Esophagus squamous epithelium (tissue), 5 donors: ENCODE measurements at places on chromosomes 2 and 18.

DNA sequence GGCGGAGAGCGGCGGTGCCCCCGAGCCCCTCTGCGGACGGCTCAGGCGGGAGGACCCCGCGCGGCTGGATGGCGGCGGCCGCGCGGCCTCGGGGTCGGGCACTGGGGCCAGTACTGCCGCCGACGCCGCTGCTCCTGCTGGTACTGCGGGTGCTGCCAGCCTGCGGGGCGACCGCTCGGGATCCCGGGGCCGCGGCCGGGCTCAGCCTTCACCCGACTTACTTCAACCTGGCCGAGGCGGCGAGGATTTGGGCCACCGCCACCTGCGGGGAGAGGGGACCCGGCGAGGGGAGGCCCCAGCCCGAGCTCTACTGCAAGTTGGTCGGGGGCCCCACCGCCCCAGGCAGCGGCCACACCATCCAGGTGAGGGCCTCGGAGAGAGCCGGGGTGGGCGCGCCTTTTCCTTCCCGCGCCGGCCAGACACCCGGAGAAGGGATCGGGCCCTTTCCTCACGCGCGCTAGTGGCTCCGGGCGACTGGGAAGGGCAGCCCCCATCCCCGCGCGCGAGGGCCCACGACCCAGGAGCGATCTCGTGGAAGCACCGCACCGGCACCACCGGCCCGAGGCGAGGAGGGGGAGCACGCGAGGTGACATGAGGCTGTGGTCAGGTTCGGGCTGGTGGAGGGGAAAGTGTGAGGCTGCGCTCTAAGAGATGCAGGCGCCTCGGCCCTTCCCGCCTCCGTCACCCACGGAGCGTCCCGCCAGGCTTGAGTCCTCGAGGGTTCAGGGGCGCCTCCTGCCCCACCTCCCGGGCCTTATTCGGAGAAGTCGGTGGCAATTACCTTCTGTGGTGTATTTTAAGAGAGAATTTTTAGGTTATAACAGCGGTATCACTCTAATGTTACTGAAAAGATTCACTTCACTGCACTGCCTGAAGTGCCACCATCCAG lies 607 bp downstream of the LAMA3 start:
- H3K27ac ChIP-seq = peak overlapping the region; percentile 86
- no peak for DNase-seq
- H3K27me3 ChIP-seq = peaks cover 28% of the 10 kb centered on the region
- H3K4me1 ChIP-seq = peaks cover 41% of the 10 kb centered on the region
- H3K36me3 ChIP-seq = no peaks in the 10 kb centered on the region

GRCh38 chr2:238240757-238241711 lies 1.2 kb upstream of the HES6 start:
- no peak overlapping the region for H3K27ac ChIP-seq
- no peak for DNase-seq
- peaks cover 42% of the 10 kb centered on the region for H3K4me1 ChIP-seq
- H3K4me3 ChIP-seq = peak overlapping the region; percentile 79

DNA sequence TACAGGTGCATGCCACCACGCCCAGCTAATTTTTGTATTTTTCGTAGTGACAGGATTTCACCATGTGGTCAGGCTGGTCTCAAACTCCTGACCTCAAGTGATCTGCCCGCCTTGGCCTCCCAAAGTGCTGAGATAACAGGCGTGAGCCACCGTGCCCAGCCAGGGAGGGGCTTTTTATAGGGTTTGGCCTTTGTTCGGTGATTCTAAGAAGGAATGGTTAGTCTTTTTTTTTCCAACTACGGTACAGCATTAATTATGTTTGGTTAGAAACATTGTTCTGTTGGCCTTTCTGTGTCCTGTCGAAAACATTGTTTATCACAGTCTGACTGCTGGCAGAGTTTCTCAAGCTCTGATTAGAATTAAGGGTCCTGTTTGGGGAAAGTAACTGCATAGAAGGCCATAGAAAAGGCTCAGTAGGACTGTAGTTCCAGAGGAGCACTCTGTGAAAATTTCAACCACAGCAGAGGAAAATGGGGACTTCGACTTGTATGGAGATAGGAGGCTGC lies 19.3 kb upstream of the SMCHD1 start:
- peak overlapping the region; percentile 46 for H3K4me3 ChIP-seq
- H3K27me3 ChIP-seq = no peaks in the 10 kb centered on the region
- H3K27ac ChIP-seq = peak overlapping the region; percentile 84
- no peak for DNase-seq

DNA sequence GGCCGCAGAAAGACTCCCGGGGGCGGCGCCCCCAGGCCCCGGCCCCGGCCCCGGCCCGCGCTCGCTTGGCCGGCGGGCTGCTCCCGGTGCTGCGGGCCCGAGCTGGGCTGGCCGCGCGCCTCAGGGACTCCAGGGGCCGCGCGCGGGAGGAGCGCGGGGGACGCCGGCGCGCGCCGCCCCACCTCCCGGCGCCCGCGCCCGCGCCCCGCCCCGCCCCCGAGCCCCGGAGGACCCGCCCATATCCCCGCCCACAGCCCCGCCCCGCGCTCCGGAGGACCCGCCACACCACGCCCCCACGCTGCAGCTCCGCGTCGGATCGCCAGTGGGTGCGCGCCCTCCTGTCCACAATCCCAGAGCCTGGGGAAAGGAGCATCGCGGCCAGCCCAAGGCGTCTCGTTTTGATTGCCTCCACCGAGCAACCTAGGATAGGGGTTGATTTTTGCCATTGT lies at the start of gene PARD6G:
Gene PARD6G, minus strand, starts transcription at position 122 of the 449 bp plus-strand sequence. CDS start 166 bp downstream, outside the sequence.
- peak within 1 kb of the TSS; percentile 94 for H3K27ac ChIP-seq
- H3K27me3 ChIP-seq = no peaks in the 10 kb centered on the region
- peaks cover 12% of the 10 kb centered on the region for H3K36me3 ChIP-seq
- no peak for DNase-seq
- H3K4me1 ChIP-seq = peaks cover 15% of the 10 kb centered on the region

DNA sequence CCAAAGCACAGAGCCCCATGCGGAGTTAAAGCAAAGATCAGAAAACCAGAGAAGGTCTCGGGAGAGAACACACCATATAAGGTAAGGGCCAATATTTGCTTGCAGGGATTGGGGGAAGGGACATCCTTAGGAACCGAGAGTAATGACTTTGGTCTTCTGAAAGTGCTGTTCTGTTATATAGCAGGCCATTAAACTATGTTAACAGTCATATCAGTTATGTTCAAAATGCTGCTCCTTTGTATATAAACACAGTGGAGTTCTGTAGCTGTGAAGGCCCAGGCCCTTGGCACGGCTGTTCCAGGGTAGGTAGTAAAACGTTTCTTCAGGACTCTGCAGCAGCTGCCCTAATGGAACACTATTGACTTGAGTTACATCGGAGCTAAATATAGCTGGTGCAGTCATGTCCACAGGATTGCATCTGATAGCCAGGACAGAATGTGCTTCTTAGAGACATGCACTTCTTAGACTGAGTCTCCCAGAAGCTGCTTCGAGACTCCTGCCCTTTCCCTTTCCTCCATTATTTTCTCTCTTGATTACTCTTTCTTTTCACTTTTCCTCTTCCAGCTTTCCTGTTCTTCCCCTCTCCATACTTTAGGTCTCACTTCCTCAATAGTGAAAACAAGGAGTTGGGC lies 122.4 kb downstream of the SETBP1 start:
- peak overlapping the region; percentile 83 for H3K27ac ChIP-seq
- H3K27me3 ChIP-seq = no peaks in the 10 kb centered on the region
- DNase-seq = no peak
- H3K4me3 ChIP-seq = no peak overlapping the region
- H3K4me1 ChIP-seq = peaks cover 11% of the 10 kb centered on the region
